ENCODE measurements at places on chromosomes 11 and 22. TPM values are rescaled to one million over a fixed set of nuclear protein-coding genes. Genes with fewer than 3 reads are reported as not detected.

- DNase-seq: no peak
These were observed 427.5 kb upstream of the CCDC90B start for GRCh38 chr11:83713708-83714107.

DNA sequence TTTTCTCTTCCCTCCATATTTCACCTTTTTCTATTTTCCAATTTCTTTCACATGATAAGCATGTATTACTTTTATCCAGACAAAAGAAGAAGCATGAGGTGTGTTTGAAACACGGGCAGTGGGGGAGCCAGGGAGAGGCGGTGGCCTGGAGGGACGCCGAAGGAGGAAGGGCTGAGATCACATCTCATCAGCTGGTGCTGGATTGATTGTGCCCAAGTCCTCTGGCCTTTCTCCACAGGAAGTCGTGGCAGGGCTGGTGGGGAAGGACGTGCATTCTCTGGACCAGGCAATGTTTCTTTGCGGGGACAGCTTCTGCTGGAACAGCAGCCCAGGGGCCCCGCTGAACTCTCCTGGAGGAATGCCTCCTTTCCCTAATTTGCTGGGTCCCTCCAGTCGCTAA is 82.9 kb downstream of the MIAT start:
- no peak for DNase-seq

DNA sequence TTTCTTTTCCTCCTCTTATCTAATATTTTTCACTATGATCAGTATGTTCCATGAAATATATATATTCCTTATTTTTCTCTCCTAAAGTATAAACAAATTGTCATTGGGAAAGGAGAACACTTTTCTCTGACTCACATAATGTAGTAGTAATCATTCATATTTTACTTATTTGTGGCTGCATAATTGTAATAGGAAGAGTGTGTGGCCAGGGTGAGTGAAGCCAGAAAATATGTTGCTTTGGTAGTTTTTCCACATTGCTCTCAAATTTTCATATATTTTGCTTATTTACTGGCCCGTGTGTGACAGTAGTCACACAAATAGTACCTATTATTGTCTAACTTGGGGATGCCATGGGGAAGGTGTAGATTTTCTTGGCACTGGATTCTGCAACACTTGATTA is 172.1 kb downstream of the DYNC2H1 start:
- DNase-seq: no peak

GRCh38 chr22:47160141-47160541 is 397.7 kb downstream of the TBC1D22A start:
- DNase-seq: no peak

GRCh38 chr11:121372028-121372427 is 79.5 kb downstream of the SC5D start:
- DNase-seq: no peak

GRCh38 chr11:127679816-127680545 is 679.4 kb upstream of the KIRREL3 start:
- no peak for DNase-seq

- DNase-seq: no peak
These were observed 78.5 kb downstream of the TRAF6 start for GRCh38 chr11:36431429-36432092.

DNA sequence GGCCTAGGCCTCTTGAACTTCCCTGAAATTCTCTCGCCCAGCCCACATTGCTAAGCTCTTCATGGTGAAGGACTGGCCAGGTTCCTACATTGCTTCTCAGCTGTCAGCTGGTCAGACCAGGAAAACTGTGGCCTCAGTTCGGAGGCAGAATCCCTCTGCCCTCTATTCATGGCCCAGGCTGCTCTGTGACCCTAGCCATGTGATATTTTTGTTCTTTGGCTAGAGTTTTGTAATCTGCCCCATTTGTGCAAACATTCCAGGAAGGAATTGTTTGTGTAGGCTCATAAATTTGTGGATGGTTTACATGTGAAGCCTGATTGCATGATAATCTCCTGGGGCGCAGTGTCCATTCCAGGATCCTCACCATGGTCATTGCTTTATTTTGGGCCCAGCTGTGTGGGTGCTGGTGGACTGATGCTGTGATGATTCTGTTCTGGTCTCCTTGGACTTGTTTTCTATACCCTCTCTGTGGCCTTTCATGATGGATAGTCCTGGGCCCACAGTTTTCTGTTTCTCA is 149.1 kb upstream of the E2F8 start:
- no peak for DNase-seq

The HORMAD2 gene
- not detected for total RNA-seq

The DERL3 gene
- 3.1 TPM for total RNA-seq

The OAF gene
- total RNA-seq: 34.5 TPM

Measured in Right ventricle myocardium inferior (tissue), 1 donor.